Activated CD4-positive, CD25-positive, alpha-beta regulatory T cell treated with anti-CD3 and anti-CD28 coated beads, Interleukin-2, amount 50 U/mL, for 16 hours (primary cell): ENCODE measurements at places on chromosomes 1 and 21.

- DNase-seq = no peak
Observed at GRCh38 chr1:213075725-213076124, 24.7 kb downstream of the RPS6KC1 start.

DNA sequence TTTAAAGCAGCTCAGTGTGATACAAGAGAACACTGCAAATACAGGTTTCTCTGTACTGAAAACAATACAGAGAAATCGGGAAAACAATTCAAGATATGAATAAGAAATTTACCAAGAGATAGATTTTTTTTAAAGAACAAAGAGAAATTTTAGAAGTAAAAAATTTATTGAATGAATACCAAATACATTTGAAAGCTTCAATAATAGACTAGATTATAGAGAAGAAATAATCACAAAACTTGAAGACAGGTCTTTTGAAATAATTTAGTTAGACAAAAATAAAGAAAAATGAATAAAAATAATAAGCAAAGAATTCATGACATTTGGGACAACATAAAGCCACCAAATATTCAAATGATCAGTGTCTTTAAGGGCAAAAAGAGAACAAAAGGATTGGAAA lies 13.6 kb upstream of the FMO4 start:
- DNase-seq = no peak

- DNase-seq = no peak
Observed at GRCh38 chr1:233256191-233256590, 39.3 kb downstream of the PCNX2 start.

DNA sequence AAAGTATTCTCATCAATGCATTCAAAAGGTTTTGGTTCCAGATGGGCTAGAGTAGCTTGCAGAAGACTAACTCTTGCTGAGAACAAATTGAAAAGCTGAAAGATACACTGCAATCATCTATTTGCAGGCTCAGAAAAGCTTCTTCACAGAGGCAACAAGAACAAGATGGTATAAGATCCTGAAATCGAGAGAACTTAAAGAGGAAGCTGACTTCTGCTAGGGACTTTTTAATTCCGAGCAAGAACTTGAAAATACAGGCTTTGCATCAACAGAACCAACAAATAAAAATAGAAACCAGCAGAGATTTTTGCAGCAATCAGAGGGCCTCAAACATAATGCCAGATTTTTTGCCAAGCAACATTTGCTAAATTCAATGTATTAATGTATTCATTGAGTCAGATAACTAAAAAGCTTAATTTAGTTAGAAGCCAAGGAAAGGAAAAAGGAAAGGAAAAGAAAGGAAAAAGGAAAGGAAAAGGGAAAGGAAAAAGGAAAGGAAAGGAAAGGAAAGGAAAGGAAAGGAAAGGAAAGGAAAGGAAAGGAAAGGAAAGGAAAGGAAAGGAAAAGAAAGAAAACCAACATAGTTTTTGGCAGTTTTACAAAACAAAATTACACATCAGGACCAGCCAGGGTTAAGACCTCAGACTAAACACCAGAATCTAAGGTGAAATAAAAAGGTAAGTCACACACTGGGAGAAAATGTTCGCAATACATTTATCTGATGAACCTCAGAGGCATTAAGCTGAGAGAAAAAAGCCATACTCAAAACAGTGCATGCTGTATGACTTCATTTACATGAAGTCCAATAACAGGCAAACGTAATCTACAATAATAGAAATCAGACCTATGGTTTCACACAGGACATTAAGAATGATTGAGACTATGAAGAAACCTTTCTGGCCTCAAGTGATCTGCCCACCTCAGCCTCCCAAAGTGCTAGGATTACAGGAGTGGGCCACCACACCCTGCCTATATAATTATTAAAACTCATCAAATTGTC lies 42.6 kb downstream of the FAF1 start:
- DNase-seq = no peak
